Right lobe of liver (tissue), 6 donors: ENCODE measurements at places on chromosomes 5 and 9. TPM values are rescaled to one million over a fixed set of nuclear protein-coding genes. Genes with fewer than 3 reads are reported as not detected.

GRCh38 chr5:121325930-121326329, 525.8 kb upstream of the FTMT start:
- DNase-seq: no peak

GRCh38 chr9:92179286-92180001, 64.2 kb upstream of the SPTLC1 start:
- DNase-seq: no peak

The SLC6A18 gene
- total RNA-seq: not detected

- no peak for DNase-seq
These were observed 8.0 kb downstream of the SPARC start for GRCh38 chr5:151678713-151679112.

The HACD4 gene
- total RNA-seq: 0.73 TPM

The NUTM2F gene
- total RNA-seq: not detected

DNA sequence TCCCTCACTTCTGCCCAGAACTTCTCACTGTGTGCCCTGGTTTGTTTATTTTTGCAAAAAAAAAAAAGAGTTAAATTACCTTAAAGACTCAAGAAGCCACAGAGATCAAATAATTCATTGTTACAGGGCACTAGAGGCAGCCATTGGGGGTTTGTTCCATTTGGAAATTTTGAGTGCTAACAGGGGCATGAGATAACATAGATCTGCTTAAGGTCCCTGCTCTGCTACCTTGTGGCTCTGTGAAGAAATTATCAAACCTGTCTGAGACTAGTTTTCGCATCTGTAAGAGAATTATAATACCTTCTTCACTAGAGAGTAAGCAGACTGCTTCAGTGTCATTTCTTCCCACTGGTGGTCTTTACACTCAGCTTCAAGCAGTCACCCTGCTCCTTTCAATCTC, 394 bp downstream of the TLR4 start:
- DNase-seq: no peak

GRCh38 chr5:52898961-52899680, 90.0 kb upstream of the ITGA2 start:
- no peak for DNase-seq

- DNase-seq: no peak
These were observed 23.9 kb upstream of the PPP2R2B start for GRCh38 chr5:146902471-146902870.

The ADAMTS16 gene
- total RNA-seq: not detected

- no peak for DNase-seq
These were observed 56.3 kb downstream of the STX17 start for GRCh38 chr9:99962680-99963261.

The LHX6 gene
- total RNA-seq: 0.49 TPM

The SLC34A3 gene
- total RNA-seq: not detected

The TPM2 gene
- total RNA-seq: 15.9 TPM

DNA sequence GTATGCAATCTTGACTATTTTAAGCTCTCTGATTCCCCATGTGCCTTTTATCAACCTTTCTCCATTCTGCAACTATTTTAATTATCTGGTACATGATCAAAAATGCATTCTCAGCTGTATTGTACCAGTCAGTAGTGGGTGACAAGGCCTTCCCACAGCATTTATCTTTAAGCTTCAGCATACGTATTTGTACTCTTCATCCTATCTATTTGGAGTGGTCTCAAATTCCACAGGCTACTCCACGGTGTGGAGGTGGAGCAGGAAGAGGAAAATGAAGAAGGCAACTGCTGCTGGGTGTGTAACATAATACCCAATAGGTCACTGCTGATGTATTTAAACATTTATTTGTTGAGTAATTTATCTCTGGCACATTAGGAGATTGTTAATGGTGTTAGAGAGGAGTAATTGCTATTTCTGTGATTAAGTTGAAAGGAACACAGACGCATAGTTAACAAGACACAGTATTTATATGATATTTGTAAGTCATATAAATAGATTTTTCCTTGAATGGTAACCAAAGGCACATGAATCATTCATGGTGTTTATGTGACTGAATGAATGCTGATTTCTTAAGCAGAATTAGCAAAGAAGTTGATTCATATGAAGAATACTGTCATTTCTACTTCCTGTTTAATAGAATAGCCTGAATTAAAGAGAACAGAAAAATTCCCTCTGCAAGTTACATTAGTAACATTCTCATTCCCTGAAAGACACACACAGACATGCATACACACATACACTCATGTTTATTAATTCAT, 153.8 kb upstream of the NR3C1 start:
- DNase-seq: no peak

- no peak for DNase-seq
These were observed 72.8 kb downstream of the ADCY2 start for GRCh38 chr5:7468742-7469141.

The PCDHA3 gene
- not detected for total RNA-seq

- no peak for DNase-seq
These were observed 578 bp upstream of the TNFAIP8 start for GRCh38 chr5:119355244-119355638.

- no peak for DNase-seq
These were observed 305.0 kb downstream of the TENT4A start for GRCh38 chr5:7018198-7018597.

The CTSV gene
- total RNA-seq: 0.43 TPM

DNA sequence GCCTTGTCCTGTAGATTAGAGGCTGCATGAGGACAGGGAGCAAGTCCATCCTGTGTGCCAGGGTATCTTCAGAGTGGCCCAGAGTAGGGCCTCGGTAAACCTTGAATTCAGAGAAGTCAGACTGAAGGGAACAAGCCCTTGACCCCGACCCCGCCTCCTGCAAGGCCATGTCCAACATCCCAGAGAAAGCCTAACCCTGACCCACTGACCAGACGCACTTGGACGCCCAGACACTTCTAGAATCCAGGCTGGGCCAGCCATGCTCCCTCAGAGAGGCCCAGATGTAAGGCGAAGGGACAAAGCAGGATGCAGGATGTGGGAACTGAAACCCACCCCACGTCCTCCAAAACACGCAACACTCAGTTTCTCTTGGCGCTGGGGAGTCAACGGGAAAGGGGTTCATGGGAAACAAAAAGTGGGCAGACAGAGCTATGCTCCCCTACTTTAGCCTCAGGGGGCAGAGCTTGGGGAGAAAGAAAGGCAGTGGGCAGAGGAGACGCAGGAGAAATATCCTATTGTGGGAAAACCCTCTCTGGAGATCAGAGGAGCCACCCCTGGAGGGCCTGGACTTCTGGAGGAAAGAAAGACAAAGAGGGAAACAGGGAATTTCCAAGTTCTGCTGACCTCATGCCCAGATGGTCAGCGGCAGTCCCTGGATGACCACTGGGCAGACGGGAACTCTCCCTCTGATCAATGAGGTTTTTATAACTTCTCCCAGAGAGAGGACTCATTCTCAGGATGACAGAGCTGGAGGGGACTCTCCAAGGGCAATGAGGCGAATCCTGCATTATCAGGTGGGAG, 13.0 kb downstream of the TNIP1 start:
- no peak for DNase-seq

DNA sequence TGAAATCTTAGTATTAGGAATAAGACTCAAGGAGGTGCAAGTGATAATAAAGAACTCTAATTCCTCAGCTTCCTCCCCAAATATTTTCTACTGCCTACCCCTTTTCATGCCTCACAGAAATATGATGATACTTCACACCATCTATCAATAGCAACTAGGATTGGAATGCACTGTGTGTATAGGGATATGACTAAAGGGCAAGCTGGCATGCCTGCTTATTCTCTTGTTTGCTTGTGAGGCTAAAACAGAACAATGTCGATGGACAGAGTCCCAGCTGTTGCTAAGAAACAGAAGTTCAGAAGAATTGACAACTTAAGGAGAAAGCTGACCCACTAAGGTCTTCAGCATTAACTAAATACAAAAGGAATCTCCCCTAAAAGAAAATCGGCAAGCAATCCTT, 9.7 kb upstream of the CHD1 start:
- DNase-seq: no peak

The PFN3 gene
- total RNA-seq: not detected

DNA sequence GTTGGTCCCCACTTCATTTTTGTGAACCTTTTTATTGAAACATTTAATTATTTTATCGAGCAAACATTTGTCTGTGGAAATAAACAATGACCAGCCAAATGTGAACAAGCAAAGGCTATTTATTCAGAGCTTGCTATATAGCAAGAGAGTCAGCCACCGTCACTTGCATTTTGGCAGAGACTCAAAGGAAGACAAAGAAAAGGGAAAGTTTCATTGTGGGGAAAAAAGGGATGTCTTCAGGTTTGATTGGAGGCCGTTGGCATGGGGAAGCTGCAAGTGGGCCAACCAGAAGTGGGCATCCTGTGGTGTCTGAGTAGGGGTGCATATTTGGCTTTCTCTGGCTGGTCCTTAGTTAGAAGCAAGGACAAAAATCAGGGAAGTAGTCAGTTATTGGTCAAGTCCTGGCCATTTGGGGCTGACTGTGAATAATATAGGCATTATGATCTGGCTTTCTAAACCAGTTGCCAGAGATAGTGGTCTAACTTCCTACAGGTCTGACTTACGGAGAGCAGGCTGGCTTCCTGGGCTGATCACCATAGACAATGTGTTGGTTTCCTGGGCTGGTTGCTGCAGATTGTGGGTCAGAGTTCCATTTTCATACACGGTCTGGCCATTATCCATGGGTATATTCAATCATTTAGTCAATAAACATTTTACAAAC, 16.6 kb downstream of the ENC1 start:
- DNase-seq: no peak

DNA sequence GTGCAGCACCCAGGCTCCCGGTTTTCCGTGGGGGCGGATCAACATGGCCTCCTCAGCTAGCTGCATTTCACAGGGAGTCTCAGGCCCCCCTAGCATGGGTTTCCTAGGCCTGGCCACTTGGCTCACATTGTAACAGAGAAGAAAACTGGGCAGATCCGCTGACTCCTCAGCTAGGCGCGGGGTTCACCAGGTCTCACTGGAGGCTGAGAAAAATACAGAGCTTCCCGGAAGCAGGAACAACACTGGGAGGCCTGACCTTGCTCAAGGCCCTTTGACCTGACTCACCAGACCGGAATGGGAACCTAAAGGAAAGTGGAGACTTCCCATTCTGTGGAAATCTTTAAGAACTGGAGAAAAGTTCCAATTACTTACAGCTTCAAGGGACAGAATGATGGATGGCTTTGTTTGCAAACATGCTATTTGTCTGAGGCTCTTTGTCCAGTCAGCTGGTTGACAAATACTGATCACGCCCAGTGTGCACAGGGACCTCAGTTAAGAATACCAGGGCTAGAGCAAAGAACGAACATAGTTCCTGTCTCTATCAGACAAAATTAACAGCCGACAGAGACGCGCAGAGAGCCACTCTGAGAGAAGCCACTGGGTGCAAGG, 88.7 kb upstream of the LRRTM2 start:
- no peak for DNase-seq

The ACOT12 gene
- total RNA-seq: 67.5 TPM

GRCh38 chr9:131682261-131682660, 57.6 kb downstream of the RAPGEF1 start:
- peak; percentile 35 for DNase-seq

The GCNT4 gene
- total RNA-seq: 1.7 TPM

The SLC34A1 gene
- 0.12 TPM for total RNA-seq

DNA sequence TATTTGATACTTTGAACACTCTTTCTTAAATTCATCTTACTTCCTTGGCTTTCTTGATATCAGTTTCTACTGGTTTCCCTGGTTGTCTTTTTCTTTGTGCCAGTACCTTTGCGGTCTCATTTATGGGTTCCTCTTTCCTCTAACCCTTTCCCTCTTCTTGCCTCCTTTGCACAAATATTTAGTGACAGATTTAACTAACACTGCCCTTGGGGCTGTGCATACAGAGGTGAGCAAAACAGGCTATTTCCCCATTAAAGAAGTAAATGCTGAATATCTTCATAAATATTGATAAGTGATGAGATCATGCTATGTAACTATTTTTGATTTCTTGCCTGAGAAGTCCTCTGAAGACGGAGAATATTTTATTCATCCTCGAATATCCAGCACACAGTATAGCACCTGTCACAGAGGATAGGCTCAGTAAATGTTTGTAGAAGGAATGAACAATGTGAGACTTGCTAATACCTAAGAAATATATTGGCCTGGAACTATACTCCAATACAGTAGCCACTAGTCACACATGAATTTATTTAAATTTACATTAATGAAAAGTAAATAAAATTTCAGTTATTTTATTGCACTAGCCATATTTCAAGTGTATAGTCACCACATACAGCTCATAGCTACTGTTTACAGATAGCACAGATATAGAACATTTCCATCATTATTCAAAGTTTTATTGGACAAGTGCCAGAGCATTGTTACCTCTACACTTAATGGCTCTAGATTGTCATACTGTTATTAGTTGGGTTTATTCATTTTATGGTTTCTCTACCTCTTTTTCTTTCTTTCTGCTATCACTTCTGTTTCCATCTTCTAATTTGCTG, 90.4 kb downstream of the RIC1 start:
- DNase-seq: no peak

GRCh38 chr5:54881286-54882005, 103.9 kb downstream of the ESM1 start:
- DNase-seq: no peak

DNA sequence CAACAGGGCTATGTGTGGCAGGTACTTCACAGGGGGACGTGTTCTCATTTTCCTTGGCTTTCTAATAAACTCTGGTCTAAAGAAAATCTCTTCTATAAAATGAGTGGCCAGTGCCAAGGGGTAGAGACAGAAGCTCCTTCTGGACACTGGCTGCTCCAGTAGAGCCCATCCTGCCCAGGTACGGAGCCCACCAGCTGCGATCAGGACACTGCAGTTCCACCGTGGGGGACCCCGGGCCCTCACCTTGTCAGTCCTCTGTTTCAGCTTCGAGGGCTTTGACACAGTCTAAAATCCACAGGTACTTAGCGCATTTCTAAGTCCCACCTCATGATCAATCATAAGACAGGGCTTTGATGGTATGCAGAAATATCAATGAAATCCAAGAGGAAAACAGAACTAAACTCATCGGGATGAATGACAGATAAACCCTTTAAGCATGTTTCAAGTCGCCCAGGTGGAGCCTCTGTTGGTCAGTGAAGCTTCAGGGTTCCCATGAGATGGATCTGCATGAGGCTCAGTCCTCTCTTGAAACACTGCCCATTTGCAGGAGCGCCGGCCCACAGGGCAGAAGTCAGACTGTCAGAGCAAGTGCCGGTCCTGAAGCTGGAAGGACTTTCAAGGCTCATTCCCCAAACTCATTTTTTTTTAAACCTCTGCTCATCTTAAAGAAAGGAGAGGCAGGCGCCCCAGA, 20.3 kb upstream of the TERT start:
- DNase-seq: no peak
